ENCODE measurements at places on chromosomes 12 and 14.

GRCh38 chr12:59828521-59828920, 232.7 kb downstream of the SLC16A7 start:
- no peak for DNase-seq

- DNase-seq: no peak
Measured at GRCh38 chr14:56868660-56869059, 58.4 kb upstream of the OTX2 start.

DNA sequence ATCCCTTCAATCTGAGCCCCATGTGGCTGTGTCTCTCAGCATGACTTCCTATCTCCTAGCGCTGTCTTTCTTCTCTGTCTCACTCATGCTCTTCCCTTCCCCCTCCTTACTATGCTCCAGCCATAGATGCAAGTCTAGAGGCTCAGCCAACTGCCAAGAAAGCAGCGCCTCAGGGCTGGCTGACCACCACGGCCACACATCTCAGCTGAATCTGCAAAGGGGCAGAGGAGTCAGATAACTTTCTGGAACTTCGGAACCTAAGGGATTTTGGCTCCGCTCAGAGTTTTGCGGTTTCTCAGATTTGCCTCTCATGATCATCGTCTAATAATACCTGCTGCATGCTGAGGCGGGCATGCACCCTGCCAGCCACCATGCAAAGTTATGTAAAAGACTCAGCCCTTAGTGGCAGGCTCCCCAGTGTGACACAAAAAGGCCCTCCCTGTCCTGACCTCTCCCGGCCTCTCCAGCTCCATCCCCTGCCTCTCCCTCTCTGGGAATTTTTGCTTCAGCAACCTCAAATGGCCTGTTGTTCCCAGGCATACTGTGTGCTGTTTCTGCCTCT, 5.0 kb upstream of the FGF6 start:
- DNase-seq: no peak

DNA sequence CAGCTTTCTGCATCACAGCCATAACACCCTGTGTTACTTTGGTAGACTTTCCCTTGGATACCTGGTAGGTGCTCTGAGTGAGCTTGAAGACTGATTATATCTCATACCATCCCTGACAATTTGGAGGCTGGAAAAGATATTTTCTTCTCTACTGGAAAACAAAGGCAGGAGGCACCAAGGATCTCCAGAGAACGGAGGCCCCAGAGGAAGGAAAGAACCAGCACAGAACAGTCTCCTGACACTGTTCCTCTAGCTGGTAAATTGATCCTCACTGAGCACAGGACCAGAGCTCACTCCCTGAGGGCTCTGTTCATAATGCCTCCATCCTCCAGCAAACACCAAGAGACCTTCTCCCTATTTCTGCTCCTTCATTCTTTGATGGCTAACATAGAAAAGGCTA, at the start of gene OR11G2:
Gene OR11G2 (plus strand): TSS at position 301 of the 400 bp plus-strand sequence. CDS start 6,542 bp downstream, outside the sequence.
- no peak for DNase-seq

GRCh38 chr14:99686557-99687283, 2.6 kb downstream of the CYP46A1 start:
- DNase-seq: no peak

DNA sequence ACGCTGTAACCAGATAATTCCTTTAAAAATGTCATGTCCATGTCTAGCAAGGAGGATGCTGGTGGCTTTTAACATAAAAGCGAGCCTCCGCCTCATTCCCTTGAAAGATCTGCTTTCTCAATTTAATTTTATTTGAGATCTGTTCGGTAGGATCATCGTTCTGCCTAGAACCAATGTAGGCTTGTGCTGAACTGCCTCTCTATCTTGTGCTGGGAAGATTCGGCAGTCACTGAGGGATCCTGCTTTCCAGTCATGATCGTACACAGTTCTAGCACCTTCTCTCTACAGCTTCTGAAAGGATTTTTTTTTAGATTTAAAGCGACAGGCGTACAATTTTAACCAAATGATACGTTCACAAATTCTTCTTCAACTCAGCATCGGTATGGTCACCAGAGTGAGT, 54.3 kb downstream of the PEBP1 start:
- peak; percentile 47 for DNase-seq

DNA sequence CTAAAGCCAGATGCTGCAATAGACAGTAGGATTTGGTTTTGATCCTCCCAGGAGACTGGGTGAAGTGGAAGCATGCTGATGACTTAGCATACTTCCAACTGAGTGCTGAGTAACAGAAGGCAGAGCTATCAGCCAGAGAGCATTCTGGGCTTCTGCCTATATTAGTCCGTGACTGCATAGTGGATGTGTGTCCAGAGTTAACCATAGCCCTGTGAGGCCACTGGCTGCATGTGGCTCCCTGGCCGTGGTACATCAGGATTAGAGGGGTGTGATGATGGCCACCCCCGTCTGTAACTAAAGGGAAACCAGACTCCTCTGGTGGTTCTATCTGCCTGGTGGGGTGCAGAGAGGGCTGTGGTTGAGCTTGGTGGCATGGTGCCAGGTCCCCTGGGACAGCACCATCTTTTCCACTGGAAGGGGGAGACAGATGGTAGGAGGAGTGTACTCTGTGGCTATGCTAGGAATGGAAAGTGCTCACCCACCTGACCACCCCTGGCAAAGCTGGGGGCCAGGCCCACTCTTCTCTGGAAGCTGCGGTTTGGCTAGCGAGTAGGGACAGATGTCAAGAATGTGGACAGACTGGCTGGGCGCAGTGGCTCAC, 27.4 kb downstream of the ABCD4 start:
- DNase-seq: no peak

DNA sequence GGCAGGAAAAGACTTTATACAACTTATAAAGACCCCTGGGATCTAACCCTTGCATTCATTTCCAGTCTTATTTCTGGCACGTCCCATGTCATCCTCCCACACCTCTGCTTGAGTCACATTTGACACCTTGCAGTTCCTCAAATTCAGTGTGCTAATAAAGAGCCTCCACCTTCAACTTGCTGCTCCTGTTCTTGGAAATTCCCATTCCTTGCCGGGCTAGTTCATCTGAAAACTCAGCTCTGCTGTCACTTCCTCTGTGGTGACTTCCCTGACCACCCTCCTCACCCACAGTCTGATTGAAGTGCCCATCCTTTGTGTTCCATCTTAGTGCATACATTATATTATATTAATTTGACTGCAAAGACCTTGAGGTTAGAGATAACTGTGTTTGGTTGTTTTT, 37.4 kb upstream of the PSMA6 start:
- DNase-seq: no peak

DNA sequence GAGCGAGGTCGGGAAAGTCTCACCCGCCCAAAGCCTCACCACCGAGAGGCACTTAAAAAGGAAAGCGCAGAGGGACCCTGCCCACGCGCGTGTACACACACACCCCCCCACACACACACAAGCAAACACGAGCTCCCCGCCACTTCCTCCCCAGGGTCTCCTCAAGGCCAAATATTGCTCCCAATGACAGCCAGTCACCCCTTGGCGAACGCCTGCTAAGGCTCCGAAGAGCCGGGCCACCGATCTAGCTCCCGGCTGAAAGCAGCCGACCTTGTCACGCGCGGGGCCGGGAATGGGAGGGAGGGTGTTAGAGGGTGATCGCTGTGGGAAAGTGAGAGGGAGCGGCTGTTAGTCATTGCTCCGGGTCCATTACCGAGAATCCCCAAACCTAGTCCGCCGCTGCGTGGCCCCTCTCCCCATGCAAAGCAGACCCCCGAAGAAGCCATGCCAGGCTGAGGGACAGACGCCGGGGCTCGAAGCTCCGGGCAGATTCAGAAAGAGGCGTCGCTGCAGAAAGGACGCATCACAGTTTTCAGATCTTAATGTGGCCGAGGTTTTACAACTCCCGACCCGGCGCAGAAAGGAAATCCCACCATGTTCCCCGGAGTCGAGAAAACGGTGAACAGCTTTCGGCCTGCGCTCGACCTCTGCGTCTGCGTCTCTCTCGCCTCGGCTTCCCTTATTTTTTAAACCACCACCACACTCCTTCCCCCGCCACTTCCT, 2.6 kb downstream of the BMP4 start:
- no peak for DNase-seq
